ENCODE measurements at places on chromosomes 1 and 21. TPM values are rescaled to one million over a fixed set of nuclear protein-coding genes. Genes with fewer than 3 reads are reported as not detected.

Gene ZBTB40
- total RNA-seq: 11.2 TPM

- no peak for DNase-seq
- peak overlapping the region; percentile 80 for H3K27ac ChIP-seq
- H3K4me1 ChIP-seq: peaks cover 7% of the 10 kb centered on the region
- no peaks in the 10 kb centered on the region for H3K36me3 ChIP-seq
- no peak overlapping the region for H3K4me3 ChIP-seq
Measured at GRCh38 chr1:170885551-170885950, 49.8 kb upstream of the MROH9 start.

DNA sequence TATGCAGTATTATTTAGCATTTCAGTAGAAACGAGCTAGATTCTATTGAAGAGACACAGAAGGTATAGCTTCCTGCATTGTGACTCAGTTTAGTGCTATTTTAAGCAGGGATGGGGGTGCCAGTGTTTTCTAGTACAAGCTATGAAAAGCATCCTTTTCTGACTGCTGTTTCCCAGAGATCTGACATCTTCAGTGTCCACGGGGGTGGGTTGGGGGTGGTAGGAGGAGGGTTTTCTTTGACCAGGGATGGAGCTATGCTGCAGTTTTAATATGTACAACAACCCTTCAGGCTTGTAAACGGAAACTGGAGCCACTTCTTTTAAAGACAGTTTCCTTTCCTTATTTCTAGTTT, 2.7 kb upstream of the NEGR1 start:
- H3K4me1 ChIP-seq: no peaks in the 10 kb centered on the region
- H3K27me3 ChIP-seq: peaks cover 7% of the 10 kb centered on the region
- H3K36me3 ChIP-seq: no peaks in the 10 kb centered on the region
- H3K27ac ChIP-seq: no peak overlapping the region

- no peak overlapping the region for H3K27ac ChIP-seq
- H3K4me1 ChIP-seq: no peaks in the 10 kb centered on the region
- no peak for DNase-seq
- no peaks in the 10 kb centered on the region for H3K36me3 ChIP-seq
Measured at GRCh38 chr1:183038913-183039312, 15.7 kb downstream of the LAMC1 start.

- H3K4me1 ChIP-seq: no peaks in the 10 kb centered on the region
- H3K27me3 ChIP-seq: no peaks in the 10 kb centered on the region
- H3K4me3 ChIP-seq: no peak overlapping the region
- no peak for DNase-seq
- H3K36me3 ChIP-seq: no peaks in the 10 kb centered on the region
Measured at GRCh38 chr1:27126391-27126790, 28.5 kb downstream of the SLC9A1 start.

Gene IL20
- total RNA-seq: not detected

DNA sequence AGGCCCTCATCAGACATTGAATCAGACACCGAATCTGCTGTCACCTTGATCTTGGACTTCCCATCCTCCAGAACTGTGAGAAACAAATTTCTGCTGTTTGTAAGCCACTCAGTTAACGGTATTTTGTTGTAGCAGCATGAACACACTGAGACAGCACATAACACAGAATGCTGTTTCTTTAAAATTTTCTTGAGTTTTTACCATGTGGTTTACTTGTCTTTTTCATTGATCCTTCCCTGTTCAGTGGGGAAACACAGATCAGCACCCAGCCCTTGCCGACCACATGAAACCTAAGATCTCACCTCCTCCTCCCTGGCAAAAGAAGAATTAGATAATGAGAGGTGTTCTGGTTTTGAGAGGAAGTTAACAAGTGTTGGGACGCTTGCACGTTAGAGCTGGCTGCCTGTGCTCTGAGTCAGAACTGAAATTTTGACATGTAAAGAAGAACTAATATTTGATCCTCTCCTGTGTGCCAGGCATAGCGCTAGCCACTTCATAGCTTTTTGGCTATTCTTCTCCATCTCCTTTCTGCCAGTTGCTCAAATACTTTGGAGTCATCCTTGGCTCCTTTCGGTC, 179.6 kb downstream of the DHRS3 start:
- no peak overlapping the region for H3K4me3 ChIP-seq
- H3K4me1 ChIP-seq: peaks cover 3% of the 10 kb centered on the region
- no peak overlapping the region for H3K27ac ChIP-seq
- H3K36me3 ChIP-seq: no peaks in the 10 kb centered on the region
- DNase-seq: no peak

- no peak overlapping the region for H3K27ac ChIP-seq
- H3K4me3 ChIP-seq: no peak overlapping the region
- no peak for DNase-seq
- no peaks in the 10 kb centered on the region for H3K36me3 ChIP-seq
- H3K27me3 ChIP-seq: no peaks in the 10 kb centered on the region
Measured at GRCh38 chr1:169618367-169618766, 11.6 kb downstream of the SELP start.

DNA sequence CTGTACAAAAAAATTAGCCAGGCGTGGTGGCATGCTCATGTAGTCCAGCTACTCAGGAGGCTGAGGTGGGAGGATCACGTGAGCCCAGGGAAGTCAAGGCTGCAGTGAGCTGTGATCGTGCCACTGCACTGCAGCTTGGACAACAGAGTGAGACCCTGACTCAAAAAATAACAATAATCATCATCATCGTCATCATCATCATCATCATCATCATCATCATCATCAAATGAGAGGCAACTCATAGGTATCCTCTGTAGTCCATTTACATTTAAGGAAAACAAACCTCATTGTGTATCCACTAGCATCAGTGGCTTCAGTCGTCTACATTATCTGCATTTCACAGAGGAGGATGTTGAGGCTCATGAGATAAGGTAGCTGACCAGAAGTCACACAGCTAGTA, 68.8 kb upstream of the SELENON start:
- no peak overlapping the region for H3K27ac ChIP-seq
- no peak for DNase-seq
- H3K4me1 ChIP-seq: peaks cover 5% of the 10 kb centered on the region
- no peaks in the 10 kb centered on the region for H3K36me3 ChIP-seq
- no peak overlapping the region for H3K4me3 ChIP-seq

Gene ERICH3
- 0.16 TPM for total RNA-seq

Gene LGALS8
- 33.5 TPM for total RNA-seq

Gene MPZ
- 2.7 TPM for total RNA-seq

- no peak for DNase-seq
- H3K36me3 ChIP-seq: no peaks in the 10 kb centered on the region
- H3K27ac ChIP-seq: no peak overlapping the region
- no peaks in the 10 kb centered on the region for H3K4me1 ChIP-seq
Measured at GRCh38 chr1:229582011-229582694, 23.6 kb upstream of the ABCB10 start.

Gene FGGY
- 19.5 TPM for total RNA-seq

- peaks cover 10% of the 10 kb centered on the region for H3K4me1 ChIP-seq
- peak overlapping the region; percentile 97 for H3K27ac ChIP-seq
- H3K4me3 ChIP-seq: no peak overlapping the region
- peak; percentile 97 for DNase-seq
- no peaks in the 10 kb centered on the region for H3K36me3 ChIP-seq
Measured at GRCh38 chr1:202046227-202046626, 35.8 kb downstream of the ELF3 start.

- no peak overlapping the region for H3K4me3 ChIP-seq
- no peak overlapping the region for H3K27ac ChIP-seq
- H3K27me3 ChIP-seq: no peaks in the 10 kb centered on the region
- DNase-seq: peak; percentile 17
- H3K36me3 ChIP-seq: no peaks in the 10 kb centered on the region
- peaks cover 44% of the 10 kb centered on the region for H3K4me1 ChIP-seq
Measured at GRCh38 chr1:2251786-2252185, 23.7 kb downstream of the SKI start.

Gene CLCA4
- total RNA-seq: 426 TPM

DNA sequence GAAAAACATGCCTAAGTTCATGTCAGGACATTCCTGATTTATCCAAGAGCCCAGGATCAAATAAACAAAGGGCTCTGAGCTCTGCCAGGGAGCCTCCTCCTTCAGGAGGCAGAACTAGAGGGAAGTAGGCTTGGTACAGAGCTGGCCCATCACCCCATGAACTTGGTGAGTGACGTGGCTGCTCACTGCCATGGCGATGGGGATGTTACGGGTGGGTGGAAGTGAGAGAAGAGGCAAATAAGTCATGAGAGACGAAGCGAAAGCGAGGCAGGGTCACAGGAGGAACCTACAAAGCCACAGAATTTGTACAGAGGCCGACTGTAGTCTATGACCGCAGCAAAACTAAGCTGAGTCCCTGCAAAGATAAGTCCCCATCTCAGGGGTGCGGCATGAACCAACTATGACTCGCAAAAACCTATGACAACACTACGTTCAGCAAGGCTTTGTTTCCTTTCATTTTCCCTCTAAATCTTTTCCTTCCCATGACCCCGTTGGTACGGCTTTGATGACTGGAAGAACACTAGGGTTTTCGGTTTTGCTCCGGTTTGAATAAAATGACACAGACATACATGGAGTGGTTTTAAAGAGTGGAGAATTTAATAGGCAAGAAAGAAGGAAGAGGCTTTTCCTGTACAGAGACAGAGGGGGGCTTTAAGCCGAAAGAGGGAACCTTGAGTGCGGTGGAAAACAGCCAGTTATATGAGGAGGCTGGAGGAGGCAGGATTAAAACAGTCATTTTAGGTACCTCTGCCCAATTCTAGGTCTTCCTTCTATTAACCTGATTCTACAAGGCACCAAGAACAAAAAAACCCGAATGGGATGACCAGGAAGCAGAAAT, 74.1 kb downstream of the CD46 start:
- no peaks in the 10 kb centered on the region for H3K36me3 ChIP-seq
- peak overlapping the region; percentile 1 for H3K4me3 ChIP-seq
- peak overlapping the region; percentile 93 for H3K27ac ChIP-seq
- peak; percentile 72 for DNase-seq

Gene RIMS3
- total RNA-seq: 7.0 TPM

- DNase-seq: no peak
- H3K4me1 ChIP-seq: peaks cover 20% of the 10 kb centered on the region
- H3K36me3 ChIP-seq: peaks cover 11% of the 10 kb centered on the region
- no peak overlapping the region for H3K27ac ChIP-seq
- no peak overlapping the region for H3K4me3 ChIP-seq
Measured at GRCh38 chr1:22077728-22078127, 25.2 kb downstream of the CDC42 start.

Gene OR10X1
- not detected for total RNA-seq

Gene KANK4
- 0.96 TPM for total RNA-seq

DNA sequence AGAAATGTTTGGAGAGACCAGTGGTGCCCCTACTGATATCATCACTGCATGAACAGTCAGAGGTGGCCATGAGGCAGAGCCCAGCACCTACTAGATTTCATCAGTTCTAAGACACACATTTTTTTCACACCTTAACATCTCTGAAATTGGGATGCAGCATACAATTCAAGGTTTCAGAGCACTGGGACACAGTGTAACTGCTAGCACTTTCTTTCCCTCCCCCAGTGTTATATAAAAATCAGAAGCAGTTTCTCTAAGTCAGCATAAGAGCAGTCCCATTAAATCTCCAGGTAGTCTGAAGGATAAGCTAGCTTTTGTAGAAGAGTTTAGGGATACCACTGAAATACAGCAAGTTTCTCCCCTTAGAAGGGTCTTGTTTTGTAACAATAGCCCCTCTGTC, 10.0 kb upstream of the ANGPTL7 start:
- no peaks in the 10 kb centered on the region for H3K36me3 ChIP-seq
- no peak overlapping the region for H3K4me3 ChIP-seq
- H3K27me3 ChIP-seq: no peaks in the 10 kb centered on the region
- no peak overlapping the region for H3K27ac ChIP-seq

- DNase-seq: no peak
- H3K27ac ChIP-seq: peak overlapping the region; percentile 49
- H3K27me3 ChIP-seq: no peaks in the 10 kb centered on the region
- H3K36me3 ChIP-seq: no peaks in the 10 kb centered on the region
Measured at GRCh38 chr21:46022551-46023525, 41.3 kb downstream of the COL6A1 start.

Gene L1TD1
- total RNA-seq: 5.7 TPM

GRCh38 chr21:45081636-45082035, 7.3 kb downstream of the ADARB1 start:
- no peak overlapping the region for H3K4me3 ChIP-seq
- no peak overlapping the region for H3K27ac ChIP-seq
- H3K36me3 ChIP-seq: no peaks in the 10 kb centered on the region
- DNase-seq: no peak
- no peaks in the 10 kb centered on the region for H3K27me3 ChIP-seq
- H3K4me1 ChIP-seq: no peaks in the 10 kb centered on the region

GRCh38 chr1:32891630-32892029, 5.3 kb downstream of the HPCA start:
- H3K4me3 ChIP-seq: no peak overlapping the region
- H3K27me3 ChIP-seq: peaks cover 8% of the 10 kb centered on the region
- no peaks in the 10 kb centered on the region for H3K4me1 ChIP-seq
- no peak overlapping the region for H3K27ac ChIP-seq

DNA sequence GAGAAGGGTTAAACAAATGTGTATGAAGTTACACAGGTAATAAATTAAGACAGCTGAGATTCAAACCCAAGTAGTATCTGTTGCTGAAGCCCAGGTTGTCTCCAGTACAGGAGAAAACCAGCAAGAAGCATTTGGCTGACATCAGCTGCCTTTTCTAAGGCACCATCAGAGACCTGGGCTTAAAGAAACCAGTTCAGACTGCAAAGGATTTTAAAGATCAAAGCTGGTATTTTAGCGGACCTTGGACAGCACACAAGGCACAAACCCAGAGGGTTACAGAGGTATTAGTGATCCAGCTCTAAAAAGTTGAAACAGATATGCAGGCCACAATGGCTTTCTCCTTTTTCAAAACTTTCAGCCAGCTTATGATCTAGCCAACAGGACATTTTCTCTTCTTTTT, 23.4 kb downstream of the BEND5 start:
- H3K36me3 ChIP-seq: no peaks in the 10 kb centered on the region
- no peak overlapping the region for H3K27ac ChIP-seq
- H3K4me3 ChIP-seq: no peak overlapping the region
- H3K4me1 ChIP-seq: no peaks in the 10 kb centered on the region
- no peaks in the 10 kb centered on the region for H3K27me3 ChIP-seq

Gene POTED
- not detected for total RNA-seq

Gene GCSAML
- 0.48 TPM for total RNA-seq

GRCh38 chr1:81312272-81312754, 488.4 kb upstream of the ADGRL2 start:
- no peaks in the 10 kb centered on the region for H3K36me3 ChIP-seq
- H3K27ac ChIP-seq: no peak overlapping the region
- no peak overlapping the region for H3K4me3 ChIP-seq
- H3K27me3 ChIP-seq: no peaks in the 10 kb centered on the region
- DNase-seq: no peak
- H3K4me1 ChIP-seq: no peaks in the 10 kb centered on the region

DNA sequence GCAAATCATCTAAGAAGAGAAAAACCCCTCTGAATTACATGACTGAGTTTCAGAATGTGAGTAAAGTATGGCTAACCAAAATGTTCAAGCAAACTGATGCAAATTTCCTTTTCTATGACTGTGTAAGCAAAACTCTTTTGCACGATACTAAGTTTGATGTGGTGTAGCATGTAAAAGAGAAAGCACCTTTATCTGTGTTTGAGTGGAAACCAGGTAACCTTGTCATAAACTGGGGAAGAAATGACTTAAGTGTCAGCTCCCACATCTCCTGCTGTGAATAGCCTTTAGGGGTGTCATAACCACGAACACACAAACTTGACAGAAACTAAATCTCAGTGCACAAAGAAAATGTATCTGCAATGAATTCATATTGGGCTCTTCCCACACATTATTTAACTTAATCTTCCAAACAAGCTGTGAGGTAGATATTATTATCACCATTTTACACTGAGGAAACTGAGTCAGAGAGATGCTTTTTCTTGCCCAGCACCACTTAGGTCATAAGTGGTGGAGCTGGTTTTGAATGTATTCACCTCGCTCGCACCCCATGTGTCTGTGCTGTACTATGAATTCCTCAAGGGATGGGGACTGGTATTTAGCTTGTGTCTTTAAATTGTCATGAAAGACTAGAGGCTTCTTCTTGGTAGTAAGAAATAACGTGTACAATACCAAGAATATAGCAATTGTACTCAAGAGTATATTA, 32.9 kb upstream of the IL12RB2 start:
- DNase-seq: no peak
- no peak overlapping the region for H3K4me3 ChIP-seq
- H3K27me3 ChIP-seq: no peaks in the 10 kb centered on the region

Gene CFAP74
- total RNA-seq: 0.16 TPM

Measured in colonic mucosa (tissue), 4 donors.